ENCODE measurements at places on chromosomes 3 and 15.

GRCh38 chr15:78625606-78626280 lies 4.9 kb upstream of the CHRNA3 start:
- DNase-seq, result no peak

DNA sequence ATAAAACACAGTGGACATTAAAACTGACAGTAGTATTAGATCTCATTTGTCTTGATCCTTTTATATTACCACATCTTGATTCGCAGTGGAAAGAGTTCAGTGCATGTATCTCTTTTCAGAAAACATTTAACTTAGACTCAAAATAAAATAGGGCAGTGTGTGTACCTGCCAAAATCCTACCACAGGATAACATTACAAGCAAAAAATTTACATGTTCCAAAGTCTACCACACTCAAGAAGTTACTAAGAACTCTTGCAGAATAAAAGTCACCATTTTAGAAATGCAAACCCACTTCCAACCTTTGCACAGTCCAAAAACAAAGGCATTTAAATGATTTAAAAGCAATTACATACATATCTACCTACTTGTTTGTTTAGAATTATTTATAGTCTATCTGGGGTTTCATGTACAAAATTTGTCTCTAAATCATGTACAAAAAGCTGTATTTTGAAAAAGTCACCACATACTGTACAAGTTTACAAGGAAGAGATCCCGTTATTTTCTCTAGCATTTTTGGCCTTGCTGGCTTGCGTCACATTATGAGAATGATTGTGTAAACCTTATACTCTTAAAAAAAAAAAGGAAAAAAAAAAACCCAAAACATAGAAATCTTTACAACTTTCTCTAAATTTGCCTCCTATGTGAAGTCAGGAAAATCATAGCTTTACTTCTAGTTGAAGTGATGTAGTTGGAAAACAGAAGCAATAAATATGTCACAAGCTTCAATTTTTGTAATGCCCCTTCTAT lies 153.8 kb downstream of the ADAM10 start:
- peak; percentile 53 for DNase-seq

DNA sequence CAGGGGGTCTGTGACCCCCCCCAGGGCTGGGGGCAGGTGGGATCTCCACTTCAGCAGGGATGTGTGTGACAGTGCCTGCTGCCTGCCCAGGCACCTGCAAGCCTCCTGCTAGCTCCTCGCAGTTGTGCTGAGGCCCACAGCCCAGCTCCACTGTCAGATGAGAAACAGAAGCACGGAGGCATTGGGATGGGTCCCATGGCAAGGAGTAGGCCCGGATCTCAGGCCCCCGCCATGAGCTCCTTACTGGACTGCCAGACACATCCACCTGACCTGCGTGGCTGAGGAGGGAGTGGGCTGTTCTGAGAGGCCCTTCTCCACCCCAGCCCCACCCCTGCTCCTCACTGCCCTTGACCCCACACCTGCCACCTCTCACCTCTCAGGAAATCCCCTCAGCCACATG lies 18.2 kb upstream of the SKOR1 start:
- DNase-seq, result no peak

- DNase-seq, result no peak
Measured at GRCh38 chr3:120568202-120568531, 28.0 kb upstream of the NDUFB4 start.

GRCh38 chr3:119717520-119717919 lies 14.7 kb downstream of the CFAP91 start:
- DNase-seq, result no peak

- DNase-seq, result peak; percentile 4
Measured at GRCh38 chr3:149575961-149576564, 81.8 kb downstream of the WWTR1 start.

DNA sequence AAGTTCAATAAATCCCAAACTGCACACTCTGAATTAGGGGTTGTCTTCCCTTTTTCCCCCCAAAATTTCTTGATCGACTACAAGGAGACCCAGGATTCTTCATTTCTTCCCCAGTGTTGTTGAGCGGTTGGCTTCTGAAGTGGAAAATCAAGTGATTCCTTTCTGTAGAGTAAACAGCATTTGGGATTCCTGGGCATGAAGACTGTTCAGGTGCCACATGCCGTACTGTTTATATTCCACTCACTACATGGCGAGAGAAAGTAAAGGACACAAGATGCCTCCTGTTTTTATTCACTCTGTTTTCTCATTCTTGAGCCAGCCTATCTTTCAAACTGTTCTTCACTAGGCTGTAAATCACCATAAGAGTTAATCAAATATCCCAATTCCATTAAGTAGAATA lies 12.6 kb downstream of the FSTL1 start:
- DNase-seq, result no peak

- DNase-seq, result peak; percentile 69
Measured at GRCh38 chr15:59689626-59690236, 611 bp upstream of the BNIP2 start.

- DNase-seq, result no peak
Measured at GRCh38 chr15:100198442-100198841, 143.3 kb downstream of the ADAMTS17 start.

- no peak for DNase-seq
Measured at GRCh38 chr15:75449585-75450306, 1.7 kb downstream of the SIN3A start.

- DNase-seq, result no peak
Measured at GRCh38 chr3:69442771-69443311, 57.0 kb upstream of the FRMD4B start.

DNA sequence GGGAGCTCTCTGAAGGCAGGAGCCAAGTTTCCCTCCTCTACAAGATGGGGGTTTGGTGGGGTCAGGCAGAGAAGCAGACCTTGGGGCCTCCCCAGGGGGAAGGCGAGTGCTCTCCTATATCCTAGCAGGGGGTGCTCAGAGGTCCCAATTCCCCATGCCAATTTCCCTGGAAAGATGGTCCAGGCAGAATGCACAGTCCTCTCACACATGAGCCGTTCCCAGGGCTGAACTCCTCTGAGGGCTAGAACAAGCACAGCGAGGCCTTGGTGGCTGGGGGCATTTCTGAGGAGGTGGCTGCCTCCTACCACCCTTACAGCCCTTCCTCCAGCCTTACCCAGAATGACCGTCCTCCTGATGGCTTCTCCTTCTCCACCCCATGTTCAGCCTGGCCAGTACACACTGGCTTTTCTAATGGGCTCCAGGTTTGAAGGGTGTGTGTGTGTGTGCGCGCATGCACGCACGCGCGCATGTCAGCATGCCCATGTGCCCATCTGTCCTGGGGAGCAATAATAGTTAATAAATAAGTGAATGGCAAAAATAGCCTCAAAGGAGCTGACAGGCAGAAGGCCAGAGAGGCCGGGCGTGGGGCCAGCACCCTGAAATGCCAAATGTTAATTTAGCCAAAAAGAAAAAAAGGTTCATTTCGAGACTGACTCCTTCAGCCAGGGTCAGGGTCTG lies 24.4 kb downstream of the ADCY5 start:
- DNase-seq, result no peak

DNA sequence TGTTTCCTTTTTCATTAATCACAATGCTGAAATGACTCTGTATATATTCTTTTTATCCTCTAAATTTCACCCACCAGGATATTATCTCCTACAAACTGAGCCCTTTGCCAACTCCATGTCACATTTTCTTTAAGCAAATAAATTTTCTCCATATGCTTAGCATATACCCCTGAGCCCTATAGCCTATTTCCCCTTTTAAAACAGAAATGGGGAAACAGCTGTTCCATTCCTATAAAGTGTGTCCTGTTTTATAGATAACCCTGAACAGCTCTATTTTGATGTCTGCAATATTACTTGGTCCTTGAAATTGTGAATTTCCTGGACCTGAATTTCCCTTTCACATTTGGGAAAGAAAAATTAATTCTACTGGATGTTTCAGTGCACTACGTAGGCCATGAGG lies 15.6 kb upstream of the FILIP1L start:
- peak; percentile 2 for DNase-seq

GRCh38 chr15:78536134-78536533 lies 4.1 kb upstream of the PSMA4 start:
- DNase-seq, result no peak

GRCh38 chr15:80490431-80490990 lies 86.3 kb downstream of the ARNT2 start:
- DNase-seq, result no peak

GRCh38 chr3:111605493-111605892 lies 10.3 kb upstream of the ZBED2 start:
- no peak for DNase-seq

DNA sequence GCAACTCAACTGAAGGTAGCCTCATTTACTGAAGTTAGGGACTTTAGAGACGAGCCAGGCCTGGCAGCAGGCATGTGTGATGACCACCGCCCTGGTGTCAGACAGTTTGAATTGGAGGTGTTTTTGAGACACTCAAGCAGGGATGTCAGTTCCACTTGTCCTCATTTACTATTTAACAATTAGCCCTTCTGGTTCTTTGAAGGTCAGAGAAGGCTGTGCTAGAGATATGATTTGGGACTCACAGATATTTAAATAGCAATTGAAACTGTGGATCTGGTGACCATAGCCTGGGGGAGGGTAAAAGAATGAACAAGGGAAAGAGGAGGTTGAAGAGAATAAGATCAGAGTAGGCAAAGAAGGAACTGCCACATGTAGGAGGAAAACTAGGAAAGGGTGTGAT lies 74.6 kb downstream of the REC114 start:
- no peak for DNase-seq
